ENCODE measurements at places on chromosomes 16 and 17. TPM values are rescaled to one million over a fixed set of nuclear protein-coding genes. Genes with fewer than 3 reads are reported as not detected.

KLHL10 gene
- total RNA-seq = not detected

LRRC37A3 gene
- 8.7 TPM for total RNA-seq

WNK4 gene
- 0.41 TPM for total RNA-seq

CASKIN2 gene
- total RNA-seq = 1.1 TPM

EFNB3 gene
- total RNA-seq = not detected

KCNH4 gene
- total RNA-seq = 0.35 TPM

SGF29 gene
- 15.9 TPM for total RNA-seq

SCARF1 gene
- total RNA-seq = 0.57 TPM

CIITA gene
- 0.12 TPM for total RNA-seq

NATD1 gene
- total RNA-seq = 2.1 TPM

SLC5A10 gene
- not detected for total RNA-seq

LCAT gene
- 9.1 TPM for total RNA-seq

SEC14L5 gene
- total RNA-seq = not detected

MYH3 gene
- total RNA-seq = 3.1 TPM

METRNL gene
- 14.4 TPM for total RNA-seq

FBXO47 gene
- total RNA-seq = 0.14 TPM

OVCA2 gene
- total RNA-seq = 22.7 TPM

LRRC37A gene
- total RNA-seq = 2.4 TPM

RUNDC3A gene
- total RNA-seq = not detected

AOC2 gene
- 2.6 TPM for total RNA-seq

SPATA22 gene
- not detected for total RNA-seq

G6PC1 gene
- not detected for total RNA-seq

OGFOD3 gene
- total RNA-seq = 31.1 TPM

ODAD4 gene
- 0.79 TPM for total RNA-seq

SYCE1L gene
- total RNA-seq = 3.3 TPM
